Fibroblast of skin of left quadriceps (primary cell): ENCODE measurements at places on chromosomes 1 and 21.
A peak's percentile ranks its signal among the peaks of the same experiment; 100 is the strongest.

DNA sequence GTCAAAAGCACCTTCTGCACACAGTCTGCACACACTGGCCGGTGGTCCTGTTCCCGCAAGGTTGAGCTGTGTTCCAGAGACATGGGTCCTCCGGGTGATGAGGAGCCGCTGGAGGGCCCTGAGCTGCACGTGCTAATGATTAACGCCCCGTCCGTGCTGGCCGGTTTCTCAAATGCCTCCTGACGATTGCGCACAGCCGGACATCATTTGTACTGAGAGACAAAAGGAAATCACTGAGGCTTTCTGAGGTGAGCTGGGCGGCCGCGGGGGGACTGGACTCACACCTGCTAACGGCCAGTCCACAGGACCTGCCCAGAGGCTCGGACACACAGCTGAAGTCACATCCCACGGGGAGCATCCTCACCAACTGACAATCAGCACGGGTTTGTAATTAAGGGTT, 29.2 kb downstream of the POFUT2 start:
- DNase-seq, result no peak

DNA sequence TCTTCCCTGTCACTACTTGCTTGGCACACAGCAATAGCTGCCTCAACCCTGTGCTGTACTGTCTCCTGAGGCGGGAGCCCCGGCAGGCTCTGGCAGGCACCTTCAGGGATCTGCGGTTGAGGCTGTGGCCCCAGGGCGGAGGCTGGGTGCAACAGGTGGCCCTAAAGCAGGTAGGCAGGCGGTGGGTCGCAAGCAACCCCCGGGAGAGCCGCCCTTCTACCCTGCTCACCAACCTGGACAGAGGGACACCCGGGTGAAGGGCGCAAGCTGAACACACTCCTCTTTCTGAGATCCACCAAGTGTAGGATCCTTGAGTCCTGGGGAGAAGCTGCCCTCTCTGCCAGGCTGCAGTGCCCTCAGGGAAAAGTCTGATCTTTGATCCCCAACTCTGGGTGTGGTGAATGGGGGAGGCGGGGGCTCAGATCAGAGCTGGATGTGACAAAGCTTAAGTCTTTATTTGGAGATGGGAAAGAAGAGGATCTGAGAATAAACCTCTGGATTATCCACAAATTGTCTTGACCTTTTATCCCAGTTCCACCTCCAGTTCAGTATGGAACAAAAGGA, 1.2 kb downstream of the RXFP4 start:
- no peak for DNase-seq

GRCh38 chr1:231729544-231729943, 103.0 kb downstream of the DISC1 start:
- no peak for DNase-seq

- DNase-seq, result peak; percentile 83
Observed at GRCh38 chr21:34545079-34545884, 33.3 kb upstream of the KCNE1 start.

DNA sequence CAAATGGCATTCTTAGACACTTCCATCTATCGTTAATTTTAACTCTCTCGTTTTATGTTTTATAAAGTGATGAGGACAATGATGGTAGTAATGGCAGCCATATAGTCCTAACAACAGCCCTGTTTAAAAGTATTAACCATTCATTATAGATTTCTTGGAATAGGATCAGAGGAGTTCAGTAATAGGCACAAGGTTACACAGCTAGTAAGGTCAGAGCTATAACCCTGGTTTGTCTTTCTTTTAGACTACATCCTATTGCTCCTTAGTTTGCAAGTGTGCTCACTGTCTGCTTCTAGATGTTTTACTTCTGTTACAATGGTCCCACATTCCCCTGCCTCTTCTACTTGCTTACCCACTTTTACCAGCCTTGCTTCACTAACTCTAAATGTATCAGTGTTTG, 50.9 kb downstream of the TLCD4 start:
- no peak for DNase-seq

- no peak for DNase-seq
Observed at GRCh38 chr1:7292714-7293419, 478.2 kb upstream of the VAMP3 start.

GRCh38 chr1:116147972-116148371, 36.8 kb downstream of the MAB21L3 start:
- no peak for DNase-seq

GRCh38 chr1:1596493-1597274, 3.3 kb downstream of the FNDC10 start:
- DNase-seq, result no peak

DNA sequence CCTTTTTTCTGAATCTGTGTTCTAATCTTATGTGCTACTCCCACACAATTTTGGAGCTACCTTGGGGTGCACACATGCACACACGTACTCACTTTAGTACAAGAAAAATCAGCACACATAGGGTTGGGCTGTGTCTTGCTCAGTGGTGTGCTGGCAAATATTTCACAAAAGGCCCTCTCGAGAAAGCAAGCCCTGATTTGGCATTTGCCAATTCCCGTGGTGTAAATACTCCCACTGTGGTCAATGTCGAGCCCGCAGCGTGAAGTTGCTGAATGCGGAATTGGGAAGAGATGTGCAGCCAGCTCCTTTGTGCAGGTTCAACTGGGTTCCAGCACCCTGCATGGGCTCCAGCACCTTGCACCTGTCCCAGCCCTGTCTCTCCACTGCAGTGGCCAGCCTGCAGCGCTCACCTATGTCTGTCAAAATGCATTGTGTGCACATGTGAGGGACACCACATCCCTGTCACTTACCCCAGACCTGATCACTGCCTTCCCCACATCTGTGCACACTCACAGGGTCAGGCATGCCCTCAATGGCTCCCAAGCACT, 78.4 kb upstream of the WNT4 start:
- no peak for DNase-seq
